Stimulated activated CD8-positive, alpha-beta memory T cell treated with anti-CD3 and anti-CD28 coated beads, Interleukin-15, amount 100 ng/mL, for 24 hours (primary cell): ENCODE measurements at places on chromosomes 3 and 15.

DNA sequence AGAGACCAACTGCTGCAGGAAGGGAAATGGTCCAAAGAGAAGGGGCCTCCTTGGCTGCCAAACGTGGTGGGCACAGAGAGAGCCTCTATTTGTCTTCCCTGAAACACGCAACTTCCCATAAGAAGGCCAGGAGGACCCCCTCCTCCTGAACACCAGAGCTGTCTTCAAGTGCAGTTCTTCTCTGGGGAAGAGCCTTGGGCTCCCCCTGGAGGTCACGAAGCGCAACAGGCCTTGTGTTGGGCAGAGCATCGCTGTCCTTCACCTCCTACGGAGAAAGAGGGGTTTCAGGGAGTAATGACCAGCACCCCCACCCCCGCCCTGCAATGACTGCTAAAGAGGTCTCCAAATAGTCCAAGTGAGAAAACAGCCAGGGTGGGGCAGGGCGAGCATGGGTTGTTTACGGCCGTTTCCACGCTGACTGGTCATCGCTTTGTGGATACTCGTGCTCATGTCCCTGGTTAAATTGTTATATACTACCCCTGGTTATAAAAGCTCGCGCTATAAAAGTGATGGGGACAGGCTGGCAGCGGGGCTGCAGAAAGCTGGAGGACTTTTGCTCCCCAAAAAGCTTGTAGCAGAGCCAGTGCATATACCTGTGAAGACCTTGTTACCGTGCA is 397.5 kb upstream of the ATP10A start:
- no peak for DNase-seq

GRCh38 chr3:24562895-24563294 is 68.2 kb upstream of the THRB start:
- DNase-seq = no peak

GRCh38 chr3:9301091-9301490 is 51.6 kb upstream of the SRGAP3 start:
- DNase-seq = no peak

DNA sequence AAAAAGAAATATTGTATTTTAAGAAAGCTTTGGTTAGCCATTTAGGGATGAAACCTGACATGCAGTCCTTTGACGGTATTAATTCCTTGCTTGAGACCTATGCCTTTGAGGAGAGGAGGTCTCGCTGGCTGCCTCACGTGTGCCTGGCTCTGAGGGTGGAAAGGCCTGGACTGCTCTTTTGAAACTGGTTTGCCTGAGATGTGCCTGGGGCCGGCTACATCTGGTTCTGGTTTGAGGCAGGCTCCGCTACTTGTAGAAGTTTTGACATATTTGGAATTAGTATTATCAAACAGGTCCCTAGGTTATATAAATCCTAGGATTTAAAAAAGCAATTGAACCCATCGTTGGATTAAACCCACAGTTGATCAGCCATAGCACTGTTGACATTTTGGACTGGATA is 6.5 kb downstream of the NISCH start:
- DNase-seq = no peak

GRCh38 chr3:8152821-8153418 is 348.7 kb upstream of the LMCD1 start:
- no peak for DNase-seq

- DNase-seq = no peak
These were observed 173.9 kb upstream of the ICE2 start for GRCh38 chr15:60652870-60653269.

GRCh38 chr3:99781761-99782160 is 35.9 kb upstream of the CMSS1 start:
- DNase-seq = no peak

DNA sequence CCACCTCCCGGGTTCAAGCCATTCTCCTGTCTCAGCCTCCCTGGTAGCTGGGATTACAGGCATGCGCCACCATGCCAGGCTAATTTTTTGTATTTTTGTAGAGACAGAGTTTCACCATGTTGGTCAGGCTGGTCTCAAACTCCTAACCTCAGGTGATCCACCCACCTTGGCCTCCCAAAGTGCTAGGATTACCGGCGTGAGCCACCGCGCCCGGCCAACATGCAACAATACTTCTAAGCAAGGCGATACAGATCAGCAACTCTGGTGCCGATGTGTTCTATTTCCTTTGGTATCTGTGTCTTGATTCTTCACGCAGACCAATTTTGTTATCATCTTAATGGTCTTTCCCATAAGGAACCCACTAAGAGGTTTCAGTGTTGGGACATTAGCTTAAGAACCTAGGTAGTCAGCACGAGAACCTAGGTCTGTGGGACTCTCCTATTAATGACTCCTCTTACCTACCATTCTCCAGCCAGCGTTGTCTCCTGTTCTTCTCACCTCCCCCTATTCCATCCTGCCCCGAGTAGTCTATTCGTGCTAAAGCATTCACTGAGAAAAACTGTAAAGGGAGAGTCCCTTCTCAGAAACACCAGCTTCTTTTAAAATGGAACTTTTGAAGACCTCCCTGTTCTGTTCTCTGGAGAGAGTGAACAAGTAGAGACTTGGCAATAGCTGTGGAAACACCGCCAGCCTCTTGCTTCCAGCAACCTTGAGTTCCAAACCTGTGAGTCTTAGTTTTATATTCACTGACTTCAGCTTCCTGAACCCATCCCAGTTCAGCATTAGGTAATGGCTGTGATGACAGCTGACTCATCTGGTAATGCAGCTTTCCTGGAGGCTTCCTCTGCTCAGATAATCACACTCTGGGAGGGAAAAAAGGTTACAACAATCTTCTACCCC is 61.2 kb downstream of the TSC22D2 start:
- DNase-seq = no peak

GRCh38 chr3:196003611-196004010 is 78.3 kb downstream of the TFRC start:
- no peak for DNase-seq

DNA sequence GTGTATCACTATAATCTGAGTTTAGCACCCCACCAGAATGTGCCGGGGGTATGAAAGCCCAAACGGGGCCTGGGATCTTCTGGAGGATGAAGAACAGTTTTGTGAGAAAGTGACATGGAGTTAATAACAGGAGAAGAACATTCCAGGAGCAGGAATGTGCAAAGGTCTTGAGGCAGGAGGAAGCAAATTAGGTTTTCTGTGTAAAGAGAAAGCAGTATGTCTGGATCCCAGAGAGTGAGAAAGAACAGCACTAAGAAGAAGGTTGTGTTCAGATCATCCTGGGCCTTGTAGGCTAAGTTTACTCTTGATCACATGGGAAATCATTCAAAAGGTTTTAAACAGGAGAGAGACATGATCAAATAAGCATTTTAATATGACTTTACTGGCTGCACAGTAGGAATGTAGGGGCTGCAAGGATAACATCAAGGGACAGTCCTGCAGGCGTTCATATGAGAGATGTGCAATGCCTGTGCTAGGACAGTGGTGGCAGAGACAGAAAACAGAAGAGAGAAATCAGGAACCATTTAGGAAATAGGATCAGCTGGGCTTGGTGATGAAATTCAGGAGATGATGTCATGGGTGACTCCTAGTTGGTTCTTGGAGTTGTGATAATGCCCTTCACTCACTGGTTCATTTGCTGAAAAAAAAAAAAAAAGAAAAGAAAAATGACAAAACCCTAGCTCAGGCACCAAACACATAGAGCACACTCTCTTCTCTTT is 113.5 kb downstream of the TNIK start:
- no peak for DNase-seq

DNA sequence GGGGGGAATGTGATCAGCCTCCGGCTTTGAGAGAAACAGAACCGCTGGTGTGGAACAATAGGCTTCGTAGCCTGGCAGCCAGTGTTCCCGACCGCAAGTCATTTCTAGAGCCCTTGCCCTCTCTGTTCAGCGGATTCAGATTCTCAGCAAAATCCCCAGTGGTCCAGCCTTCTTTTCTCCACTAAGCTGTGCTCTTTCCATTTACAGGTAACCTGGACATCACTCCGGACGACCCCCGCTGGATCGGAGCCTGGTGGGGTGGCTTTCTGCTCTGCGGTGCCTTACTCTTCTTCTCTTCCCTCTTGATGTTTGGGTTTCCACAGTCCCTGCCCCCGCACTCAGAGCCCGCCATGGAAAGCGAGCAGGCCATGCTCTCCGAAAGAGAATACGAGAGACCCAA is 250.6 kb downstream of the SLCO3A1 start:
- DNase-seq = no peak

DNA sequence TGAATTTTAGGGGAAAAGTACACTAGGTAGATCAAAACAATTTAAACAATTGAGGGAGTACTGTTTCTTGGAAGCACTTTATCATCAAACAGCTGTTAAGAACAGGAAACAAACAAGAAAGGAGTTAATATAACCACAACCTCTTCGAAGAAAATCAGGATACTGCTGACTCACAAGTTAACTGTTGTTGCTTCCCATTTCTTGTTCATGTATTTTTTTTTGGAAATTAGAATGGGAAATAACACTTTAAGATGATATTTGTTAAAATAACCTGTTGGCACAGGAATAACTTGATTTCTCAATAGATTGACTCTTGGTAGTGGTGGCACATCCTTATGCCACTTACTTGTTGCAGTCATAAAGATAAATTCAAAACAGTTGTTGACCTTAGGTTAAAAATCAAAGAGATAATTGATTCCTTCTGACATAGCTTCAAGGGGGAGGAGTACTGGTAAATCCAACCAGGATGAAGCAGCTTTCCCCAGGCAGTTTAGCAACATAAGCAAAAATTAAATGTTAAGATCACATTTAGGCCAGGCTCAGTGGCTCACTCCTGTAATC is 3.3 kb downstream of the BNIP2 start:
- no peak for DNase-seq

GRCh38 chr3:23435318-23435717 is 232.2 kb downstream of the UBE2E2 start:
- no peak for DNase-seq

- DNase-seq = no peak
These were observed 16.1 kb downstream of the ALS2CL start for GRCh38 chr3:46677411-46677726.

DNA sequence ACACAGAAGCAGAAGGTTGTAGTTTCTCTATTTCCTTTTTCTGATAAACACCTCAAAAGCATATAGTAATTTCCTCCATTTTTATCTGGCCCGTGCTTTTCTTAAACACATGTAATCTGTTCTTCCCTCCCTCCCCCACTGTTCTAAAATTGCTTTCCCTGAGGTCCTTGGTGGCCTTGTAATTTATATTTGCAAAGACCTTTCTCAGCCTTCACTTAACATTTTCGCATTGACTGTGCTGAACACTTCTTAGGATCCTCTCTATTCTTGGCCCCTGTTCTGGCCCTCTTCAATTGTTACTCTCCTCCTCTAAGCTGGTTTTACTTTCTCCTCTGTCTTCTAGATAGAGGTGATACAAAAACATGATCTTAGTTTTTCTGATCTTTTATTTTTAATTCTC is 28.3 kb downstream of the GAP43 start:
- no peak for DNase-seq

- DNase-seq = no peak
These were observed 37.6 kb upstream of the WNT5A start for GRCh38 chr3:55524565-55525244.

DNA sequence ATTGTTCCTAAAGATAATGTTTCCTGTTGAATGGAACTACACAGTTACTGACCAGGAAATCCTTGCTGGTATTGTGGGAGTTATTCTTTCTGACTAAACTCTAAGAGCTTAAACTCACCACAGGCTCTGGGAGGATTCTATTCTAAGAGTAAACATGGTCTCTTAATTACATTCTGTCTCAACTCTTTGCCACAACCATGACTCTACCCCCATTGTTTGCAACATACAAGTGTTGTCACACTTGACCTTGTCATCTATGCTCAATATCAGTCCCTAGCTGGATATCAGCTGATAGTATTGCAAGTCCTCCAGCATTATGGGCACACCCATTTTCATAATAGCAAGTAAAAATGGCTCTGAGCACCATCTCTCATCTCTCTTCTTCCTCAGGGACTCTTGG is 29.6 kb upstream of the SECISBP2L start:
- no peak for DNase-seq

GRCh38 chr3:31124373-31124772 is 229.9 kb upstream of the GADL1 start:
- DNase-seq = no peak

DNA sequence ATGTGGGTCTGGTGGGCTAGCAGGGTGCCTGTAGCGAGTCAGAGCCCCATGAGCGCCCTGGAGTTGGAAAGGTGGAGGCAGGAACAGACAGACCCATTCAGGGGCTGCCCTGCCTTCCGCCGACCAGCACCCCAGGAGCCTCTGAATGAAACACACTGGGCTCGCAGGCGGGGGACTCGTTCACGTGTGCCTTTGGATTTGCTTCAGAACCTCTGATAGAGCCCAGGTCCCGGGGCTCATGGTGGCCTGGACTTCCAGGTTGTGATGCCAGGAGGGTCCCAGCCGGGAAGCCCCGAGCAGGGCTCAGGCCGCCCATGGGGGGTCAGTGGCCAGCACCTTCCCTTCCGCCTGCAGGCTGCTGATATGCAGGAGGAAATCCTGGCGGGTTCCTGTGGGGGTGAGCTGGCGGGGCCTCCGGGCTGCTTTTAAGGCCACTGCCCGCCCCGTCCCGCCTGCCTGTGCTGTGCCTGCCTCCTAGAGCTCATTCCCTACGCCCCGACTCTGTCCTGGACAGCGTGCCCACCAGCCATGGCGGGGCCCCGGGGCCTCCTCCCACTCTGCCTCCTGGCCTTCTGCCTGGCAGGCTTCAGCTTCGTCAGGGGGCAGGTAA is at the start of gene STAB1:
TSS of gene STAB1 (plus strand) at position 453 of the 610 bp plus-strand sequence. CDS start at position 529, 76 bp downstream.
- DNase-seq = no peak

- no peak for DNase-seq
These were observed 18.0 kb downstream of the SCG5 start for GRCh38 chr15:32659340-32660155.

DNA sequence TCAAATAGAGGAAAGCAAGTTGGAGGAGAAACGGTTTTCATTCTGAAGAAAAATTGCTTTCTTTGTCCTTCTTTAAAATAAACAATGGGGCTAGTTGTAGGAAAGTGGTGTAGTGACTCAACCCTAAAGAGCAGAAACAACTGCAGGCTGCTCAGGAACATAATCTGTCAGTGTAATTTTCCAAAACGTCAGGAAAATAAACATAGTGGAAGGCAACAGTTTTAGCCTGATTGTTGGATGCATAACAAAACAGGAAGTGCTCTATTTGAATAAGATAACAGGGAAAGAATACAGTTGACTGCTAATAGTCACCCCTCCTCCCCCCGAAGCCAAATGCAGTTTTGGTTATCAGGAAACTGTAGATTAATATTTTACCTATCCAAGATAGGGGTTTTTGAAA is 167.6 kb downstream of the ECT2 start:
- no peak for DNase-seq

DNA sequence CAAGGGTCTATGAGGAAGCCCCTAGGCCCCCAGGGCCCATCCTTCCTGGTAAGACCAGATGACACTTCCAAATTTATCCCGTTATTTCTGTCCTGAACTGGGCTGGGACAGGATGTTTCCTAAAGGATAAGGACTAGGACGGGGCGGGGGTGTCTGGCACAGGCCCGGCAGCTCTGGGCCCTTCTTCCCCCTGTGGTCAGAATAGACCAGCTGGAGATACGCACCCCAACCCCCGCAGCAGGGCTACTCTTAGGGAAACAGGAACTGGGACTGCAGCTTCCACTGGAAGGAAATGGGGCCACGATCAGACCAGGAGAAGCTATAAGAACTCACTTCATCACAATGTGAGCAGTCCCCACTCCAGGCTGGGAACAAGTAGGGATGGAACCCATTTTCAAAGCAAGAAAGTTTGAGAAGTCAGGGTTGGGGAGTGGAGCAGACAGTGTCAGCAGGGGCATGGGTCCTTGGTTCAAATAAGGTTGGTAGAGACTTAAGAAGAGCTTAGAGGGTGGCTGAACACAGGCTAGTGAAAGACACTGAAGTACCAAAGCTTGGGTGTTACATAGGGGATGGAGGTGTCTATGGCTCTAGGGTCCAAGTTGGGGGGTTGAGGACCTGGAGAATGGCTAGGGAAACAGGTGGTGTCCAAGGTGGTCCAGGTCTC is 1.1 kb downstream of the NCKIPSD start:
- no peak for DNase-seq

GRCh38 chr3:55879901-55880331 is 392.8 kb upstream of the WNT5A start:
- DNase-seq = no peak
